ENCODE measurements at places on chromosomes 7 and 10.
A peak's percentile ranks its signal among the peaks of the same experiment; 100 is the strongest.

DNA sequence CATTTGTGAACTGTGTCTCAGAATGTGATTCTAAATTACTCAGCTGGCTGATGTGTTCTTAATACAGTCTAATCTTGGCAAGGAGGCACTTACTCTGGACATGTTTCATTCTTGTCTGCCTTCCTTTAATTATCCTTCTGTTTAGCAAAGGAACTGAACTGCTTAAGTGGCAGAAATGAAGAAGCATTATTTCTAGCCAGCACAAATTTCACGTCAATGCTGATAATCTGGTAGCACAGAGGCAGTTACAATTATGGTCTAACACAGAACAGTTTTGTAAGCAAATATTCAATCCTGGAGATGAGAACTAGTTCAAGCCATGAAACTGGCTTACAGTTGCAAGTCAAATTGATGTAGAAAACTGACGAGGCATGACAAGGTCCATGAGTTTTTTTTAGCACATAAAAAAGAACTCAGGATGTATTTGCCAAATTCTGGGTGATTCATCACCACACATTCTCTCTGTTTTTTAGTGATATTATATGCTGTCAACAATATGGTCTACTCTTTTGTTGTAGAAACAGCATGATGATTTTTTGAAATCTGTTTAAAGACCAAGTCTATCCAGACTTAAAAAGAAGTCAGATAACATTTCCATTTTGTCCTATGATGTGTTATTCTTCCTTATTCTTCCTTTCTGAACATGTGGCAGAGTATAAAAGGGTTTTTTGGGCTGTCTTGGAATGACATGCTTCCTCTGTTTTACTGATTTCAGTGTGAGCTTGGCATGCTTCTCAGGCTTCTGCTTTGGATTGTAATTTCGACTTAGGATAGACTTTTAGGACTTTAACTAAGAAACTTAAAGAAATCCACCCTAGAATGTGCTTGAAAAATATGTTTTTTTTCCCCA is 154.8 kb downstream of the DNAJB9 start:
- DNase-seq: no peak
- H3K27me3 ChIP-seq: no peaks in the 10 kb centered on the region
- no peaks in the 10 kb centered on the region for H3K36me3 ChIP-seq
- no peak overlapping the region for H3K27ac ChIP-seq

GRCh38 chr7:20539201-20539600 is 76.3 kb upstream of the ABCB5 start:
- H3K36me3 ChIP-seq: no peaks in the 10 kb centered on the region
- no peaks in the 10 kb centered on the region for H3K27me3 ChIP-seq
- H3K27ac ChIP-seq: no peak overlapping the region
- no peak for DNase-seq
- H3K4me1 ChIP-seq: no peaks in the 10 kb centered on the region

DNA sequence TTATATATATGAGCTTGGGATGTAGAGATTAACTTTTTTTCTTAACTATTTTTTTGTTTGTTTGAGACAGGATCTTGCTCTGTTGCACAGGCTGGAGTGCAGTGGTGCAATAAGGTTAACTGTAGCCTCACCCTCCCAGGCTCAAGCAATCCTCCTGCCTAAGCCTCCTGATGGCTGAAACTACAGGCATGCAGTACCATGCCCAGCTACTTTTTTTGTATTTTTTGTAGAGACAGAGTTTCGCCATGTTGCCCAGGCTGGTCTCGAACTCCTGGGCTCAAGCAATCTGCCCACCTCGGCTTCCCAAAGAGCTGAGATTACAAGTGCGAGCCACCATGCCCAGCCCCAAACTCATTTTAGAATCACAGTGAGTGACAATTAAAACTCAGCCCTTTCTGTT is 105.2 kb downstream of the CUBN start:
- peaks cover 52% of the 10 kb centered on the region for H3K4me1 ChIP-seq
- H3K27me3 ChIP-seq: no peaks in the 10 kb centered on the region
- H3K4me3 ChIP-seq: no peak overlapping the region
- peak overlapping the region; percentile 98 for H3K27ac ChIP-seq

DNA sequence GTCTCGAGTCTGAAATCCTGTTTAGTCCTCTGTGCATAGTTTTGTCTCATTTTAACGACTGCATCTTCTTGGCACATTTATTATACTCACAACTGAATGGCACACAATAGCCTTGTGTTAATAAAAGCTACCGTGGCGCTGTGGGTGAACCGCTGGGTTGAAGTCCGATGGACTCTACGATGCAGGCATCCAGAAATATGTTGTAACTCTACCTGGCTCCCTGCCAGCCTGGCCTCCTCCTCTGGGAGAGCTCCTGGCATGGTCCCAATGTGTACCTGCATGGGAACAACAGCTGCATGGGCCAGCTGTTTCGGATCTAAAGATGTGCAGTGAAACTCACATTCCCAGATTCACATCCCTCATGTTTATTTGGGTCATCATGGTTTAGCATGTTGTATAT is 3.7 kb upstream of the DPYSL4 start:
- no peak overlapping the region for H3K27ac ChIP-seq
- DNase-seq: no peak
- H3K27me3 ChIP-seq: peaks cover 31% of the 10 kb centered on the region
- no peak overlapping the region for H3K4me3 ChIP-seq
- H3K36me3 ChIP-seq: no peaks in the 10 kb centered on the region
- H3K4me1 ChIP-seq: peaks cover 14% of the 10 kb centered on the region

DNA sequence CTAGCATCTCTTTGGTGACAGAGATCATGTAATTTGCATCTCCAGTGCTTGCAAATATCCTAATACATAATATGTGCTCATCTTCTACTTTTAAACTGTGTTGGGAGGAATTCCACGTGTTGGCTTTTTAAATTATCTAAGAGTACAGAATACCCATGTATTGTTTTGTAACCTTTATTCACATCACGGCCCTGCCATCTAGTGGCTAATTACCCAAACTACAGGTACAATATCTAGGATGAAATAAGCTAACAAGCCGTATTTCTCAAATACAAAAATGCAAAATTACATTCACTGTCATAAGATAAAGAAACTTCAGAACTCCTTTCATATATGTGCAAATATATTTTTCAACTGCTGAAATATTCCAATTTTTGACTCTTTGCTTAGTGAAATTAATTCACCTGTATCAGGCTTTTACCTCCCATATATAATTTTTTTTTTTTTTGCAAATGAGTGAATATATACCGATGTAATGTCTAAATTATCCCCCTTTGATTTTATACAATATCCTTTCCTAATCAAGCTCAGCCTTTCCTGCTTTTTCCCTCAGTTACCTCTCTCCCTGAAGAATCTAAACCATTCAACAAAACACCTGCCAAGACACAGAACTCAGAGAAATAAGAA is 30.3 kb upstream of the LSM8 start:
- H3K4me3 ChIP-seq: no peak overlapping the region
- H3K27me3 ChIP-seq: no peaks in the 10 kb centered on the region

- no peaks in the 10 kb centered on the region for H3K27me3 ChIP-seq
- no peak for DNase-seq
- H3K4me1 ChIP-seq: peaks cover 11% of the 10 kb centered on the region
- H3K4me3 ChIP-seq: no peak overlapping the region
- no peaks in the 10 kb centered on the region for H3K36me3 ChIP-seq
Observed at GRCh38 chr7:106620034-106620433, 40.9 kb downstream of the CCDC71L start.

DNA sequence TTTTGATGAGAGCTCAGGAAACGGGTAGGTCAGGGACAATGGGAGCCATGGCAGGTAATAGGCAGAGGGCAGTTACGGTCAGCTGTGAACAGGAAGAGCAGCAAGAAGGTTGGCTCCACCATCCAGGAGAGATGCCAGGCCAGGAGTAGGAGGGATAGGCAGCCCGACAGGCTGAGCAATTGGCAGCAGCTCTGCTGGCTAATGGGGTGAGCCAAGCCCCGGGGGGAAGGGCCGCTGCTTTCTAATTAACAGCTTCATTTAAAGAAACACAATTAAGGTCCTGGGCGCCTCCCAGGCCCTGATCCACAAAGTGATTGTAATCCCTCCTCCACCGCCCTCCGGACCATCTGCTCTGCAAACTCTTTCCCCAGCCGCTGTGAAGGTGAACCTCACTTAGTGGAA is 23.7 kb downstream of the SH2B2 start:
- peaks cover 13% of the 10 kb centered on the region for H3K4me1 ChIP-seq
- H3K27me3 ChIP-seq: no peaks in the 10 kb centered on the region
- no peaks in the 10 kb centered on the region for H3K36me3 ChIP-seq
- no peak for DNase-seq

DNA sequence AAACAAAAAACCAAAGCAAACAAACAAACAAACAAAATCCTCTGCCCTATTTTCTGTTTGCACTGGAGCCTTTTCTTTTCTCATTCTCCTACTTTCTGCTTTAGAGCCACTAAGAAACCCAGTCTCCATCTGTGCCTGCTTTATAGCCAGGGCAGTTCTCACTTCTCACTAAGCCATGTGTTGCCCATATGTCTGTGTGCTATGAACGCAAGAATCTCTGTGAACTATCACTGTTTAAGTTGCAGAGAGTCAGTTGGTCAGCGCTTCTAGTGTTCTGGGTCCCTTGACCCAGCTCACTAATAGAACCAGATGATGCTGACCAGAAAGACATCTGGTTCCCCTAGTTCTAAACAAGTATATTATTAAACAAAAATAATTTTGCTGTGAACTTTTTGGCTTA is 81.4 kb downstream of the FAM185A start:
- peaks cover 20% of the 10 kb centered on the region for H3K4me1 ChIP-seq
- H3K36me3 ChIP-seq: no peaks in the 10 kb centered on the region
- no peaks in the 10 kb centered on the region for H3K27me3 ChIP-seq
- no peak for DNase-seq
- H3K27ac ChIP-seq: no peak overlapping the region

GRCh38 chr10:126670056-126670894 is at the start of gene C10orf90:
Gene C10orf90, minus strand, starts transcription at chr10:126670693. Its CDS starts 213 bp downstream, at chr10:126670480.
- no peak within 1 kb of the TSS for H3K4me3 ChIP-seq
- no peaks in the 10 kb centered on the region for H3K36me3 ChIP-seq
- H3K4me1 ChIP-seq: no peaks in the 10 kb centered on the region
- DNase-seq: no peak
- peaks cover 13% of the 10 kb centered on the region for H3K27me3 ChIP-seq

- no peaks in the 10 kb centered on the region for H3K36me3 ChIP-seq
- no peak overlapping the region for H3K4me3 ChIP-seq
- H3K27me3 ChIP-seq: no peaks in the 10 kb centered on the region
- DNase-seq: peak; percentile 28
Observed at GRCh38 chr7:82291931-82292330, 151.6 kb downstream of the CACNA2D1 start.

DNA sequence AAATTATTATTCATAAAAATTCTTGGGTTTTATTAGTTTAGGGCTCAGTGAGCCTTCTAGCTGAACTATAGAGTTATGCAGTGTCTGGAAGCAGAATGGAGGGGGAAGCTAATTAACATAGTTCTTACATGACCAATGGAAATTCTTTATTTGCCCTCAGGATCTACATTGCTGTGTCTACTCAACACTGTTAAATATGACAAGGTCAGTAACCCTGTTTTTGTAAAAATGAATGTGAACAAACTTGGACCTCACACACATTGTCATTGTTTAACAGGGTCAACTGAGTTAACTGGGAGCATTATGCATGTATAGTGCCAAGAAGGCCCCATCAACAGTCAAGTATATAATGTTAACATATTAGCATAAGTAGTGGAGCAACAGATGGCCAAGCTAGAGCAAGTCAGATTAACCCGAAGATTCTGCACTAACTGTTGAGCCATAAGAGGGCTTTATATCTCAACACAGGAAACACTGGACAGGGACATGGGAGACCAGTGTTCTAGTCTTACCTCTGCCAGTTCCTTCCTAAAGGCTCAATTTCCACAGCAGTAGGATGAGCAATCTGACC is 122.5 kb upstream of the SEM1 start:
- no peak overlapping the region for H3K4me3 ChIP-seq
- H3K27ac ChIP-seq: no peak overlapping the region
- no peaks in the 10 kb centered on the region for H3K4me1 ChIP-seq

GRCh38 chr10:117502421-117503243 is 39.9 kb upstream of the EMX2 start:
- no peak overlapping the region for H3K27ac ChIP-seq
- no peak overlapping the region for H3K4me3 ChIP-seq
- H3K27me3 ChIP-seq: no peaks in the 10 kb centered on the region
- no peak for DNase-seq
- no peaks in the 10 kb centered on the region for H3K36me3 ChIP-seq
- no peaks in the 10 kb centered on the region for H3K4me1 ChIP-seq

DNA sequence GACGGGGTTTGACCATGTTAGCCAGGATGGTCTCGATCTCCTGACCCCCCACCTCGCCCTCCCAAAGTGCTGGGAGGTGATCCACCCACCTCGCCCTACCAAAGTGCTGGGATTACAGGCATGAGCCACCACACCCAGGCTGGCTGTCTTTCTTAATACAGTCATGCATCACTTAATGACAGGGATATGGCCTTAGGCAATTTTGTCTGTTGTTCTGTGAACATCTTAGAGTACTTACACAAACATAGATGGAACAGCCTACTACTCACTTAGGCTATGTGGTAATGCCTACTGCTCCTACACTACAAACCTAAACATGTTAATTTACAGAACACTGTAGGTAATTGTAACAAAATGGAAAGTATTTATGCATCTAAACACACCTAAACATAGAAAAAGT is 106.6 kb upstream of the KCNMA1 start:
- peaks cover 5% of the 10 kb centered on the region for H3K4me1 ChIP-seq
- H3K36me3 ChIP-seq: no peaks in the 10 kb centered on the region
- H3K27ac ChIP-seq: no peak overlapping the region
- no peak overlapping the region for H3K4me3 ChIP-seq
- no peaks in the 10 kb centered on the region for H3K27me3 ChIP-seq
- DNase-seq: no peak

- no peaks in the 10 kb centered on the region for H3K27me3 ChIP-seq
- no peak overlapping the region for H3K4me3 ChIP-seq
- H3K36me3 ChIP-seq: peaks cover 27% of the 10 kb centered on the region
- DNase-seq: no peak
- H3K4me1 ChIP-seq: peaks cover 10% of the 10 kb centered on the region
Observed at GRCh38 chr7:149458235-149458634, 2.6 kb downstream of the ZNF777 start.

DNA sequence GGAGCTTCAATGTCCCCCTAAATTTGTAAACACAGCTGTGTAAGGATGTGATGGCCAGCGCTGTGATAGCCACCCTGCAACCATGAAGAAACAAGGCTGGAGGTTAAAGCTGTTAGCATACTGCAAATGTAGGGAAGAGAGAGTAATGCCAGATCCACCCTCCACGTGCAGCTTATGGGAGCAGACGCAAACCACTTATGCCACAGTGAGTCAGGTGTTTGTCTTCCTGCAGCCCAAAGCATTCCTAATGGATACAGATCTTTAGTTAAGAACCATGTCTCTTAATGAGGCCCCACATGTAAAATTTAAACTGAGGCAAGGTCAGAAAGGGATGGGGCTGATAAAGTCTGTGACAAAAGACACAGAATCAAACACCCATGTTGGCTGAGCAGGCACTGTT is 13.6 kb upstream of the MYL7 start:
- H3K4me1 ChIP-seq: no peaks in the 10 kb centered on the region
- H3K4me3 ChIP-seq: no peak overlapping the region
- no peaks in the 10 kb centered on the region for H3K27me3 ChIP-seq
- H3K27ac ChIP-seq: no peak overlapping the region
- DNase-seq: peak; percentile 19

GRCh38 chr7:45944058-45944457 is 23.0 kb upstream of the IGFBP3 start:
- H3K4me1 ChIP-seq: no peaks in the 10 kb centered on the region
- H3K27ac ChIP-seq: no peak overlapping the region
- no peak overlapping the region for H3K4me3 ChIP-seq
- no peaks in the 10 kb centered on the region for H3K36me3 ChIP-seq
- no peaks in the 10 kb centered on the region for H3K27me3 ChIP-seq
- no peak for DNase-seq

- H3K27me3 ChIP-seq: peaks cover 31% of the 10 kb centered on the region
- DNase-seq: no peak
- no peak overlapping the region for H3K27ac ChIP-seq
- no peaks in the 10 kb centered on the region for H3K4me1 ChIP-seq
Observed at GRCh38 chr10:43263551-43264343, 3.1 kb downstream of the RASGEF1A start.

Data from astrocyte (in vitro differentiated cells and primary cell).